ENCODE measurements at places on chromosomes 7 and 10. TPM values are rescaled to one million over a fixed set of nuclear protein-coding genes. Genes with fewer than 3 reads are reported as not detected.

The CALCR gene
- polyA plus RNA-seq, result 0.51 TPM

DNA sequence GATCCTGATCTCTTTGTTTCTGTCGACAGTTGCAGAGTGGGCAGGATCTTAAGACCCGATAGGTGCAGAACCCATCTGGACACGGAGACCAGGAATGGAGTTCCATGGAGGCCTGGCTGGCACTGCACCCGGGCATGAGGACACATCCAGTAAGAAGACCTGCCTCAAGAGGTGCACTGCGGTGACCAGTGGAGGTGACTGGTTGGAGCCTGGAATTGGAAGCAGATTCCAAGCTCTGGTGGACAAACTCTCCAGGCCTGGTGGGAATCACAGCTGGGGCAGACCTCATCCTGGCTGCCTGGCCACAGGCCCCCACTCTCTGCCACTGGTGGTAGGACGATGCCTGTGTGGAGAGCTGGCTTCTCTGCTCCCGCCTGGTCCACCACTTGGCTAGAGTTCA lies 31.0 kb downstream of the ZNF775 start:
- H3K4me1 ChIP-seq, result peaks cover 29% of the 10 kb centered on the region
- H3K27ac ChIP-seq, result no peak overlapping the region
- no peaks in the 10 kb centered on the region for H3K27me3 ChIP-seq
- peaks cover 60% of the 10 kb centered on the region for H3K36me3 ChIP-seq

DNA sequence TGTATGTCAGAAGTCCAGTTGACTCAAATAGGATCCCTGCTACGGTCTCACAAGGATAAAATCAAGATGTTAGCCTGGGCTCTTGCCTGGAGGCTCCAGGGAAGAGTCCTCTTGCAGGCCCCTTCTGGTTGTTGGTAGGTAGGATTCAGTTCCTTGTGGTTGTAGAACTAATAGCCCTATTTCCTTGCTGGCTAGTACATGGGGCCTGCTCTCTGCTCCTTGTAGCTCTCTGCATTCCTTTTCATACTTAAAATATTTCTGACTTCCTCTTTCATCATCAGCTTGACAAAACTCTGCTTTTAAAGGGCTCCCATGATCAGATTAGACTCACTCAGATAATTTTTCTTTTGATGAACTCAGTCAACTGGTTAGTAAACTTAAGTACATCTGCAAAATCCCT lies 756.7 kb downstream of the GATA3 start:
- no peak for DNase-seq
- no peaks in the 10 kb centered on the region for H3K27me3 ChIP-seq
- no peaks in the 10 kb centered on the region for H3K36me3 ChIP-seq
- H3K4me3 ChIP-seq, result no peak overlapping the region
- no peak overlapping the region for H3K27ac ChIP-seq
- no peaks in the 10 kb centered on the region for H3K4me1 ChIP-seq

GRCh38 chr7:129853661-129854268 lies 99.0 kb downstream of the UBE2H start:
- H3K4me1 ChIP-seq, result no peaks in the 10 kb centered on the region
- no peak for DNase-seq
- no peak overlapping the region for H3K27ac ChIP-seq
- H3K4me3 ChIP-seq, result no peak overlapping the region
- H3K36me3 ChIP-seq, result no peaks in the 10 kb centered on the region

DNA sequence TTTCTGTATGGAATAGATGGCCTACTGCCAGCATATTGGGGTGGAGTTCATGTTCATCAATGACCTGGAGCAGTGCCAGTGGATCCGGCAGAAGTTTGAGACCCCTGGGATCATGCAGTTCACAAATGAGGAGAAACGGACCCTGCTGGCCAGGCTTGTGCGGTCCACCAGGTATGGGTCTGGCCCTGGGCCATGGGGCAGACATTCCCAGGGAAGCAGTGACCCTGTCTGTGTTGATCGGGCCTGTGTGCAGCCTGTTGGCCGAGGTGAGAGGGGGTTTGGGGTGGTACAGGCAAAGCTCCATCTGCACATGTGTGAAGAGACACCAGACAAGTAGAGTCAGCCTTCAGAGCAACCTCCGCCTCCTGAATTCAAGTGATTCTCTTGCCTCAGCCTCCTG lies 67.3 kb downstream of the OGDH start:
- H3K27ac ChIP-seq, result no peak overlapping the region
- H3K4me1 ChIP-seq, result no peaks in the 10 kb centered on the region
- no peaks in the 10 kb centered on the region for H3K27me3 ChIP-seq
- H3K36me3 ChIP-seq, result peaks cover 38% of the 10 kb centered on the region
- DNase-seq, result no peak

GRCh38 chr10:3911713-3912442 lies 126.9 kb upstream of the KLF6 start:
- no peak for DNase-seq
- H3K4me3 ChIP-seq, result no peak overlapping the region
- H3K36me3 ChIP-seq, result no peaks in the 10 kb centered on the region
- no peaks in the 10 kb centered on the region for H3K4me1 ChIP-seq
- no peak overlapping the region for H3K27ac ChIP-seq

DNA sequence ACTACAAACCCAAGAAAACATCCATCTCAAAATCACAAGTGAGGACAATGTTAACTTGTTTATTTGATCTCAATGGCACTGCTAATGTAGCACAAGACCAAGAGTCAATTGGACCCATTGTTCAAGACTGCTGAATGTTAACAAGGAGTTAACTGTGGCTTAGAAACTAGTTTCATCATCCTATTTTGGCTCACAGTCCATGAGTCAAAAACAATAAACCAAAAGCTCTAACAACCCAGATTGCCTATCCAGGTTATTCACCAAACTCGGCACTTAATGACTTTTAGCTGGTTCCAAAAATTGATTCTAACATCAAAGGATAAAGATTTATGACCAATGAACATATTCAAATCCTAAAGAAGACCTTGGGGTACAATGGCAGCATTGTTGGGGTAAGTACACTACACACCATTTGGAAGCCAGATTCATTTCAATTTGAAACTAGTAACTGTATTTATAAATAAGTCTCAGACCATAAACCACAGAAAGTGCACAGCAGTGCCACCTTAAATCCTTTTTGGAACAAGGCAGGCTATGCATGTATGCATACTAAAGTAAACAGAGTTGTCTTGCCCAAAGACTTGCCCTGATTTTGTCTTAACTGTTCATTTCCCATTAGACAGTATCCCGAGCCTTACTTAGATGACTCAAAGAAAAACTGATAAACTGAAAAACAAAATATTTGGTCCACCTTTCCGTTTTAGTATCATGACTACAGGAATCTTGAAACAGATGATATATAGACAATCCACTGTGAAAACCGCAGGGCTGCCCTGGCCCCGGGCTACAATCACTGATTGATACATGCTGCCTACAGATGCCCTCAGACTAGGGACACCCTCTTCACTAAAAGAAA lies 84.5 kb downstream of the SRPK2 start:
- peak overlapping the region; percentile 18 for H3K4me3 ChIP-seq
- peak overlapping the region; percentile 63 for H3K27ac ChIP-seq
- peaks cover 2% of the 10 kb centered on the region for H3K36me3 ChIP-seq
- H3K27me3 ChIP-seq, result no peaks in the 10 kb centered on the region
- H3K4me1 ChIP-seq, result peaks cover 8% of the 10 kb centered on the region

- no peaks in the 10 kb centered on the region for H3K27me3 ChIP-seq
- H3K4me3 ChIP-seq, result no peak overlapping the region
- no peak for DNase-seq
- no peak overlapping the region for H3K27ac ChIP-seq
These were observed 199.0 kb upstream of the ZMIZ1 start for GRCh38 chr10:78869508-78870454.

- no peak overlapping the region for H3K4me3 ChIP-seq
- H3K27me3 ChIP-seq, result no peaks in the 10 kb centered on the region
- H3K36me3 ChIP-seq, result peaks cover 39% of the 10 kb centered on the region
- H3K4me1 ChIP-seq, result peaks cover 7% of the 10 kb centered on the region
- no peak overlapping the region for H3K27ac ChIP-seq
- DNase-seq, result no peak
These were observed 59.4 kb downstream of the WDR37 start for GRCh38 chr10:1115607-1115955.

GRCh38 chr7:36047091-36047658 lies 105.9 kb upstream of the EEPD1 start:
- DNase-seq, result no peak
- H3K4me3 ChIP-seq, result no peak overlapping the region
- H3K36me3 ChIP-seq, result no peaks in the 10 kb centered on the region
- H3K27ac ChIP-seq, result no peak overlapping the region
- H3K4me1 ChIP-seq, result no peaks in the 10 kb centered on the region
- no peaks in the 10 kb centered on the region for H3K27me3 ChIP-seq
